Activated naive CD8-positive, alpha-beta T cell treated with anti-CD3 and anti-CD28 coated beads, Interleukin-2, amount 50 U/mL, for 16 hours (primary cell): ENCODE measurements at places on chromosomes 16 and 17.

GRCh38 chr17:10779609-10780008 is 24.3 kb downstream of the TMEM238L start:
- no peak for DNase-seq

- DNase-seq = no peak
Observed at GRCh38 chr16:19757762-19758595, 39.9 kb downstream of the IQCK start.

DNA sequence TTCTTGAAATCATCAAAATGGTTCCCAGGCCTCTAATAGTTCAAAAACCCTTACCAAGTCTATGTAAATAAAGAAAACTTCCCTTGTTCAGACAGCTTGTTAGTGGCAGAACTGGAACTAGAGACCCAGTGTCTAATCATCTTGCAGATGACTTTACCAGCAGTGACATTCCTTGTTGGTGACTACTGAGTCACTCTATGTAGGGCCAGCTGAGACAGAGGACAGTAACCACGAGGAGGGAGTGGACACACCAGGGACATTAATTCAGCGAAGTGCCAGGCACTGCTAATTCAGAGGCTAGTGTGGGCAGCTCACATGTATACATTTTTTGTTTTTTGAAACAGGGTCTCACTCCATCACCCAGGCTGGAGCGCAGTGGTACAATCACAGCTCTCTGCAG is 6.1 kb upstream of the HEATR3 start:
- no peak for DNase-seq

DNA sequence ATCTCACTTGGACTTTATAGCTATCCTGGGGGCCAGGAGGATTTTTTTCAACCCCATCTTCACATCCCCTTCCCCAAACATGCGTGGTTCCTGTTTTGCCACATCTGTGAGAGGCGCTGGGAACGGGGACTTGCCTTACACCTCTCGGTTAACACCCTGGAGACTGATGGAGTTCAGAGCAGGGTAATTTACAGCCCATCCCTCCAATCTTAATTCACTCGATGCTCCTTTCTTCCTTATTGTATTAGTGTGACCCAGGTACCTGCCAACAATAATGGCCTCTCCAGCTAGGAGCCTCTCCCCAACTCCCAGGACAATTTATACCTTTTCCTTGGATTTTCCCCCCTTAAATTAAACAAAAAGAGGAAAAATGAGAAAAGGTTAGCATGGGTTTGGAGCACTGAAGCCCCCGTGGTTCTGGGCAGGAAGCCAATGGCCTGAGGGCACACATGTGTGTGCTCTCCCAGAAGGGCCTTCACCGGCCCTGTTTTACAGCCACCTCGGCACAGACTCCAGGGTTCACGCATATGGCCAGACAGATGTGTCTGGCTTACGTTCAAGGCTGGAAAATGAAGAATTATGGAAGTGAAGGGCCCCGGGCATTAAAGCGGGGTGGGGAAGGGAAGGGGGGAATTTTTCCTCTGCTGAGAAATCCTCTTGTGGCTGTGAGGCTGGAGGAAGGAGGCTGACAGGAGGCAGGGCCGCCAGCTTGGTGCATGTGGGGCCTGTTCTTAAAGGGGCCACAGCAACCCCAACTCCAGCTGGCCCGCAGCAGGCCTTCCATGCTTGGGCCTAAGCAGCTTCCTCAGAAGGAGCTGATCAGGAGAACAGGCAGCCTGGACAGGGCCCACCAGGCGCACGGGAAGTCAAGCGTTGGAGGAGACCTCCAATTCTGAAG is 21.4 kb downstream of the HIC1 start:
- no peak for DNase-seq

DNA sequence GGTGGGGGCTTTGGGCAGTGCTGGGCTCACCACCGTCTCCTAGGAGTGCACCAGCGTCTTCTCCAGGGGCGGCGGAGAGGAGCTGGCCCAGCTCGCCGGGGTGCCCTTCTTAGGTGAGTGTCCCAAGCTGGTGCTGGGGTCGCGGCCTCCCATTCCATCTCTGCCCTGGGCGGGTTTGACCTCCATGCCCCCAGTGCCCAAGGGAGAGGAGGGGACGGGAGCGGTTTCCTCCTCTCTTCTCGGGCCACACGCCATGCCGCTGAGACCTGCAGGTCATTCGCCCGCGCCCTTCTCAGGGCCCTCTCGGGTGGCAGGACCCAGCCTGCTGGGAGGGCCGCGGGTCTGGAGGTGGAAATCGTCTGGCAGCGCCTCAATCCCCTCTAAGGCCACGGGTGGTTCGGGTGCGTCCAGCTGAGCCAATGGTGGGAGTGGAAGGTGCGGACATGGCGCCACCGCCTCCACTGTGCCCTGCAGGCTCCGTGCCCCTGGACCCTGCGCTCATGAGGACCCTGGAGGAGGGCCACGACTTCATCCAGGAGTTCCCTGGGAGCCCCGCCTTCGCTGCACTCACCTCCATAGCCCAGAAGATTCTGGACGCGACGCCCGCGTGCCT is 5.3 kb downstream of the IGFALS start:
- no peak for DNase-seq

DNA sequence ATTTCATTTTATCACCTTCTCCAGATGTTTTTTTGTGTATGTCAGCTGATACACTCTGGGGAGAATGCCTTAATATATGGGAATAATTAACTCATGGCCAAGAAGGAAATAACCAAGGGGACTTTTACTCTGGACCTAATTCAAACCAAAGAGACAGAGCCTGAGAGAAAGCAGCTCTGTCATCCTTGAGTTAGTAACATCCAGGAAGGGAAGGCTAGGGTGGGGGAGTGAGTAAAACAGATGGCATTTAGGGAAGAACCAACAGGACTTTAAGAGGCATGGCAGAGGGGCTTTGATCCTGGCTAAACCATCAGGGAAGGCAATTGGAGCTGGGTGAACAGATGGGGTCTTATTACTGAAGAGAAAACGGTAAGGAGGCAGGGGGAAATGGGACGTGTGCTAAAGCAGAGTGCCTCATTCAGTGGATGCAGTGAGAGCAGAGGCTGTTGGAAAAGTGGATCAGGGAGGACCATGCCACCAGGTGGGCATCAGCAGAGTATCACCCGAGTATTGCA is 2.5 kb upstream of the SMPD3 start:
- DNase-seq = no peak

DNA sequence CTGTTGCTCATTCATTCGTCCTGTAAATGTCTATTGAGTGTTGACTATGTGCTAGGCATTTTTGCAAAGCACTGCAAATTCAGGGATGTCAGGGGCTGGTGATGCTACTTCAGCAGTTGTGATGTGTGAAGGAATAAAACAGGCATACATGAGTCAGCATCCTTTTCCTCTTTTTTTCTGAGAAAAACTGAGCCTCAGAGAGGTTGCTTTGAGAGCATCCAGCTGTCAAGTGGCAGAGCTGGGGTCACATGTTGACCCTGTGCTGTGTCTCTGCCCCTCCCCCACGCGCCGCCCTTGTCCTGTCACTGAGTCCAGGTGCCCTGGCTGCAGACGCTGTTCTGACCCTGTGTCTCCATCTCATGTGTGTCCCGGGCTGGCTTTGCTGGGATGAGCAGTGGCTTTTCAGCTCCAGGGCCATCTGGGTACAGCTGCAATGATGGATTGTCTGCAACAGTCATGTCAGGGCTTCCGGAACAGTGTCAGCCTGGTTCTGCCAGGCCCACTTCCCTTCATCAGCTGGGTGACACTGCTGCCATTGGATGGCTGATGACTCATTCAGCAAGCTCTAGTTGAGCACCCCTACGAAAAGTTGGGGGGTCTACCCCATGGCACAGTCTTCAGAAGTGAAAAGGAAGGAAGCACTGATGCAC is 14.9 kb downstream of the SEC14L5 start:
- no peak for DNase-seq

DNA sequence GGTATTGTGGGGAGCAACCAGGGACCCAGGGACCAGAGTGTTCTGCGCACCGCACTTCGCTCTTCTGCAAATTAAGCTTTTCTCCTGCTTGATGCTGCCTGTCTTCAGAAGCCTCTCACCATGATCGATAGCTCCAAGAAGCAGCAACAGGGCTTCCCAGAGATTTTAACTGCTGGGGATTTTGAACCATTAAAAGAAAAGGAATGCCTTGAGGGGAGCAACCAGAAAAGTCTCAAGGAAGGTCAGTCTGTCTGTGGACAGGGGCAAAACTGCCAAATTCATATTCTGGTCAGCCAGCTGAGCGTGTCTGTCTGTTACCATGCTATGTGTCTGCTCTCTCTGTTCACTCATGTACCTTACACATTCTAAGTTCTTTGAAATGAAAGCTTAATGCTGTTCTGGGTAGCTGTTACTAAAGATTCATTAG is 115.7 kb downstream of the MRTFB start:
- no peak for DNase-seq

DNA sequence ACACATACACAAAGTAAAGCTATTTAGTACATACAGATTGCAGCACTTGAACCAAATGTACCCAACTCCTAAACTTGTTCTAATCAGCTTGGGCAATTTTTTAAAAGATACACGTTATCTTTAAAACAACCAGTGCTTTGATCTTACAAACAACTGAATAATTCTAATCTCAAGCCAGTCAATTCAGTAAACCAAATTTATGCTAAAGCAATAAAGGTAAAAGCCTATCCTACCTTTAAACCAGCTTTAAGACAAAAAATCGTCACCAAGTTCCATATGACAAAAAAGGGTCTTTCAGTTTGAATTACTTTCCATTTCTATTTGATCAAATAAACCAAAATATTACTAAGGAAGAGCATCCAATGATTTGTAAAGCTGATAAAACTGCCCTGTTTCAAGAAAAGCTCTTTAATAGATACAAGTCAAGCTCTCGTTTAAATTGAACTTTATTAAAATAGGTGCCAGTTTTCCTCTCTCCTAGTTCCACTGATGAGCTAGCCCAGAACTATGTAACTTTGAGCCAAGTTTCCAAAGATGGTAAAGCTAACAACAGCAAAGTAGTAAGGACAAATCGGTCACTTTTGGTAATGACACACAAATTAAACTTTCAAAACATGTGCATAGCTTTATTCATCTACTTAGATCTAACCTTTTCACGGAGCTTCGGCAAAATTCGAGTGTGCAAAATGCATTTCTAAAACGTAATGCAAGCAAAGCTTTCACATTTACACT is 10.2 kb downstream of the CRYBA1 start:
- no peak for DNase-seq

DNA sequence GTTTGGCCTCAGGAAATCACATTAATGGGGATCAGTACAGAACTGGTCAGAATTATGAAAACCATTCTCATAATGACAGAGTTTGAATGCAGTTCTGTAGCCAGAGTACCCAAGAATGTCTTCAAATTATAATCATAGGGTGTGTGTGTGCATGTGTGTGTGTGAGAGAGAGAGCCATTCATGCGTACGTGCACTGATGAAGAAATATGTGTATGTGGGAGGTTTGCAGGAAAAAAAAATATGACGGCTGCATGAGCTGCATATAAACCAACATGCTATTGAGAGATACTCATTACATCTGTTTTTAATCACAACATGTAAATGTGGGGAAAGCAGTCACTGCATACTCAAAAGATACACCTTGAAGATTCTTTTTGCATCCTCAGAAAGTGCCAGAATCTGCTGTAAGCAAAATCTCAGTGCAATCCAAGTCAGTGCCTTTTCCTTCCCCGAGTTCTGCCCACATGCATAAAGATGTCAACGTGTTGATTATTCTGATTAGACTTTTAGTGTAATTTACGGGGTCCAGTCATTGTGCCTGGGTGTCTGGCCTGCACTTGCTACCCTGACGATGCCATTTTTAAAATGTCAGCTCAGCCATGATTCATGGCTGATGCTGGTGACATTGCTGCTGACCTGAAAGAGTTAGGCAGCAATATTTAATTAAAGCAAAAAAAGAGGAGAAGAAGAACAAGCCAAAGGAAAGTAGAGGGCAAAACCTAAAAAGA is 378.7 kb upstream of the ZFHX3 start:
- no peak for DNase-seq

DNA sequence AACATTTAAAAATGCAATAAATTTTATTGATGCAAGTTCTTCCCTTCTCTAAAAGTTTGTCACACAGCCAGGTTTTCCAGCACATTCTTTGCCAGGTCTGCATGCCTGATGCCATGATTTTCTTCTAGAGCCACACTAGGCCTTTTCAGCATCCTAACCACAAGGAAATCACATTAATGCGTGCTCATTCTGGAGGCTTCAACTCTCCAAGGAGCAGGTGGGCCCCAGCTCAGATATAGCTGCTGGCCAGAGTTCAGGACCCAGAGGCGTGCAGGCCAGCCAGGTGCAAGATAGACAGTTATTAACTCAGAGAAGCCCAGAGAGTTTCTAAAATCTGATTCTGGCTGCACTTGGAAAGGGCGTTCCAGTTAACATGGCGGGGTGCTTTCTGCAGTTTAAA is 124.5 kb upstream of the MAF start:
- DNase-seq = no peak

GRCh38 chr17:34930283-34930682 is 31.0 kb downstream of the CCT6B start:
- no peak for DNase-seq

DNA sequence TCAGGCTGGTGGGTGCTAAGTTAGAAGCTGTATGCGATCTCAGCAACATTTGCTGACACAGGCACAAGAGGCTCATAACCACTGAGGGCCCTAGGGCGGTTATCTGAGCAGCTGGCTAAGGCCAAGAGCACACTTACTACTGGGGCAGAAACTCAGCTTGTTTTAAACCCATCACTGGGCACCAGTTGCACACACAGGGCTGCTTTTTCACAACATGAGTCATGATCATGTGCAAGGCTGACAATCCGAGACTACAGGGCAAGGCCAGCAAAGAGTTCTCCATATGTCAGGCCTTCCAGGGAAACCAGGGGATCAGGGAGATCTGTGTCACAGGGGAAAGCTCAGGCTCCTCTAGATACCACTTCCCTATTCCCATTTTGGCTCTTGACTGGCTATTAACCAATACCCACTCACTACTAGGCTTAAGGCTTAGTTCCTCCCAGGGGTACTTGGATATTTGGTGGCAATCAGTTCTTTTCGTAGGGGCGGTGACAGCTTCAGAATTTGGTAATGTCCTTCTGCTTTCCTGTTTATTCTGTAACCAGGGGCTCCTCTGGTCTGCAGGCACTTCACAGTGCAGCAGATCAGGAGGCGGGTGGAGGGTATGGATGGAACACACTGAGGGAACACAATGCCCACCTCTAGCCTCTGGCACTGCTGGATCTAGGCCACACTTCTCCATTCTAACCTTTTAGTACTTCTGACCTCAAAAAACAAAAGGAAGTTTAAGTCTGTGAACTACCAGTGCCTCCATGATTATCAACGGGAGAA is 44.9 kb upstream of the ERN1 start:
- DNase-seq = no peak

DNA sequence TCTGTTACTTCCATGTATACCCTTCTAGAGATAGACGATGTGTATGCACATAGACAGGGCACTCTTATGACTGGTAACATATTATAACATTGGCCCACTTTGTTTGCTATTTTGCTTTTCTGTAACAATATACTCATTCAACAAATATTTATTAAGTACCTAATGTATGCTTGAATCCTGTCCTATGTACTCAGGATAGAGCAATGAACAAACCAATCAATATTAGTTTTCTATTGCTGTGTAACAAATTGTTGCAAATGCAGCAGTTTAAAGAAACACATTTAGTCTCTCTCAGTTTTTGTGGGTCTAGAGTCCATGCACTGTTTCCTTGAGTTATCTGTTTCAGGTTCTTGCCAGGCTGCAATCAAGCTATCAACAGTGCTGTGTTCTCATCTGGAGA is 29.7 kb upstream of the TENT4B start:
- no peak for DNase-seq
